Stimulated activated naive CD4-positive, alpha-beta T cell (primary cell): ENCODE measurements at places on chromosomes 2 and 18.

GRCh38 chr2:170142502-170142901 is 35.4 kb upstream of the MYO3B start:
- no peak for DNase-seq

DNA sequence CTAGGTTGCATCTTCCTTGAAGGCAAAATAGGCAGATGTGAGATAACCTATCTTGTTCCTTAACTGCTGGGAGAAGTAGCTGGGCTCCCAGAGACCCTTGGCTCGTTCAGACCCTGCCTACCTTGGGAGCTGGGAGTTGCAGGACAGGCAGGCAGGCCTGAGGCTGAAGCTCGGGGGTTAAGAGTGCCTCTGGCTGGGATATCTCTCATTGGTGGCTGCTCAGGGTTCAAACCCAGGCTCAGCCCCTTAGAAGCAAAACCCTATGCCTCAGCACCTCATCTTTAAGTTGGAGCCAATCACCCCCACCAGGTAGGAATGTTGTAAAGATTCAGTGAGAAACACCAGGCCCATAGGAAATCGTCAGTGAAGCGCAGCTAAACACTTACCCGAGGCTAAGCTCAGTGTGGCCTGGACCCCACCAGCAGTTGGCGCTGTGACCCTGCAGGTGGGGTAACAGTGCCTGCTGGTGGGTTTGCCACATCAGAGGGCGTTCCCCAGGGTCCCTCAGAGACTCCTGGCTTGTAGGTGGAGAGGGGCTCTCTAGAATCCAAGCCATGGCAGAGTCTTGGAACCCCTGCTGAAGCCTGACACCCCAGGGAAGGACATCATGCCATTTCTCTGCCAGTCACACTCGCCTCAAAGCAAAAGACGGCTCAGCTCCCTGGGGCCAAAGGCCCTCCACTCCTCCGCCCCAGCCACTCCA is 54.6 kb upstream of the GPR17 start:
- DNase-seq = peak; percentile 72

GRCh38 chr2:227805578-227805977 is 8.1 kb upstream of the CCL20 start:
- no peak for DNase-seq

DNA sequence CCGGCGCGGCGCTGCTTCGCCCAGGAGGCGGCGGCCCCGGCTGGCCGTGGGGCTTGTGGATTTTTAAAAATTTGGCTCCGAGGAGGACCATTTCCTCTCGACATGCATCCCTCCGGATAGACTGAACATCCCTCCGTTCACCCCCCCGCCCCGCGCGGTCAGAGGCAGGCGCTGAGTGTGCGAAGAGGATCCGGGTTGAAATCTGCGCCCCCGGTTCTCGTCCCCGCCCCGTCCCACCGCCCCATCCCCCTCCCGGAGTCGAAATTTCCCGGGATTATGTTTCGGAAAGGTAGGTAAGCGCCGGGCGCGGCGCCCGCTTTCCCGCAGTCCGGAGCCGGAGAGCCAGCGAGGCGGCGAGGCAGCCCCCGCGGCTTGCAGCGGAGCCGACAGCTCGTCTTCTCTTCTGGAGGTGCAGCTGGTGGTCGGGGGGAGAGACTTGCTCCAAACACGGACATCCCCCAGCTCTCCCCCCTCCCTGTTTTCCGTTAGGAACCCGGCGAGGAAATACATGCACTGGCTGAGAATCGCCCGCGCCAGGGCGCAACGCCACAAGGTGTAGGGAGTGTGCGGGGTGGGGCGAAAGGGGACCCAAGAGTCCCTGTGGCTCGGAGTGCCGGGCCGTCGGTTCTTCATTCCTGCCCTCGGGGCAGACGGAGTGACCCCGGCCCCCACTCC is at the start of gene PRKCE:
Gene PRKCE (plus strand): TSS at position 261 of the 675 bp plus-strand sequence.
- DNase-seq = peak; percentile 78

DNA sequence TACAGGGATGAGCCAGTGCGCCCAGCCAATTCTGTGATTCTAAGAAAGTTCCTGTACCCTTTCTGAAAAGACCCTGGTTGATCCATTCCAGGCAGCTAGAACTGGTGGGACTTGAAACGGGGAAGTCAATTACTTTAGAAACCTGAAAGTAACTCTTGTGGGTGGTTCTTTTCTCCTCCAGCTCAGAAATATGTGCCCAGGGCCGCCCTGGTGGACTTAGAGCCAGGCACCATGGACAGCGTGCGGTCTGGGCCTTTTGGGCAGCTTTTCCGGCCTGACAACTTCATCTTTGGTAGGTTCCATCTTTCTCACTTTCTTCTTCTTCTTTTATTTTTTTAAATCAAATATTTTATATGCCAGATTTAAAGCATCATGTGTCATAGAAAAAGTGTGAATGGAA is 2.7 kb downstream of the TUBB6 start:
- DNase-seq = no peak

DNA sequence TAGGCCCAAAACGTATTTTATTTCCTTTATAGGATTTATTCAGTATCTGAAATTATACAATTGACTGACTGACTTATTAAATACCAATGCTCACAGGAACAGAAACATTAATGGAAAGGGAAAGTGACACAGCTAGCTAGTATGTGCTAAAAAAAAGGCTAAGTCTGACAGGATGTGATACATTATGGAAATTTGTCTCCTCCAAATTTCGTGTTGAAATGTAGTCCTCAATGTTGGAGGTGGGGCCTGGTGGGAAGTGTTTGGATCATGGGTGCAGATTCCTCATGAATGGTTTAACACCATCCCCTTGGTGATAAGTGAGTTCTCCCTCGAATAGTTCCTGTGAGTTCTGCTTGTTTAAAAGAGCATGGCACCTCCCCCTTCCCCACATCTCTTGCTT is 70.6 kb upstream of the WDR75 start:
- DNase-seq = no peak

DNA sequence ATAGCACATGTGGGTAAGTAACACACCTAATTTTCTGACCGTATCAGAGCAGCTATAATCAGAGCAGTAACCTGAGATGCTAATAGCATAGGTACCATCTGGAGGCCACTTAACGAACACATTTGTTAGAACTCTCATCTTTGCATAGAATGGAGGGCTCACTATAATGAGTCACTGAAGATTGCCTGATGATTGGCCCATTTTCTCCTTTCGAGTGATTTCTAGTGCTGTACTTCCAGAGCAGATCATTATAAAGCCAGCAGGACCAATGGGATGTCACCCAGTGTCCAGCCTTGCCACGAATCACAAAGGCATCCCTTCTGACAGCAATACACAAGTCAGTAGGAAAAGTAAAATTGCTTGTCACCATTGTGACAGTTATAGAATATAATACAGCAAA is 81.7 kb upstream of the REV1 start:
- no peak for DNase-seq
